ENCODE measurements at places on chromosomes 16 and 17.

- no peak for DNase-seq
Observed at GRCh38 chr17:78689029-78689428, 93.0 kb downstream of the CYTH1 start.

GRCh38 chr16:13742928-13743327 lies 177.0 kb upstream of the ERCC4 start:
- no peak for DNase-seq

DNA sequence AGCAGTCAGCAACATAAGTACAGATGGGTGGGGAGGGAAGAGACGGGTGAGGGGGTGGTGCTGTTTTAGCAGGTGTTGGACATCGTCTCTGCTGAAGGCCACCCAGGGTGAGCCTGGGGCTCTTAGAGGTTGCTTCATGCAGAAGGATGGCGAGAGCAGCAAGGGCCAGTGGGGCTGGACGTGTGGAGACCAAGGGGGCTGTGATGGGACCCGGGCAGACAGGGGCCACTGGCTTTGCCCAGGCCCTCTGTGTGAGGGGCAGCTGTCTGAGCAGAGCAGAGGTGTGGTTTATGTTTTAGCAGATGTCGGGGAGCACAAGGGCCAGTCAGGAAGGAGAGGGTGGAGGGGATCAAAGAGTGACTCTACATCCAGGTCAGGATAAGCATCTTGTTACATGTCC lies 4.8 kb downstream of the NARF start:
- no peak for DNase-seq

- no peak for DNase-seq
Observed at GRCh38 chr17:10041287-10041612, 136.2 kb upstream of the RCVRN start.

DNA sequence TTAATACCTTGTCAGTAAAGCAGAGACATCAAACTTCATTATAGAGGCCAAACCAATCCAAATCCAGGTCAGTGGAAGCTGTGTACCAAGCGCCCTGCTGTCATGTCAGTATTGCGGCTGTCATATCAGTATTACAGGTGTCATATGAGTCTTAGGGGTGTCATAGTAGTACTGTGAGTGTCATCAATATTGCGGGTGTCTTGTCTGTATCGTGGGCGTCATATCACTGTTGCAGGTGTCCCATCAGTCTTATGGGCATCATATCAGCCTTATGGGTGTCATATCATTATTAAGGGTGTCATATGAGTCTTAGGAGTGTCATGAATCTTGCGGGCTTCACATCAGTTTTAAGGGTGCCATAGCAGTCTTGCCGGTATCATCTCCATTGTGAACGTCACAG lies 6.0 kb upstream of the PRDM7 start:
- DNase-seq, result no peak

DNA sequence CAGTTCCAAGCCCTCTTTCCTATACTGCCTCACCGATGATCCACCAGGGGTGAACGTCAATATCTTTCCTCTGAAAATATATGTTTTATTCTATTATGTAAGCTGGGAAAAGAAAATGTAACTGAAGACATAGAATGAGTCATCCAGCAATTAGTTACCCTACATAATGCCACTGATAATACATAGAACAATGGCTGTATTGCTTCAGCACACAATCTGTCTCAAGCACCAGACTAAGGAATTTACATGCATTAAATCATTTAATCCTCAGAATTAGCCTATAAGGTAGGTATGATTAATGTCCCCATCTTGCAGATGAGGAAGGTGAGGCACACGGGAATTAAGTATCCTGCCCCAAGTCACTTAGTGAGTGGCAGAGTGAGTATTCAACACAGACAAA lies 472.8 kb downstream of the TOX3 start:
- no peak for DNase-seq

DNA sequence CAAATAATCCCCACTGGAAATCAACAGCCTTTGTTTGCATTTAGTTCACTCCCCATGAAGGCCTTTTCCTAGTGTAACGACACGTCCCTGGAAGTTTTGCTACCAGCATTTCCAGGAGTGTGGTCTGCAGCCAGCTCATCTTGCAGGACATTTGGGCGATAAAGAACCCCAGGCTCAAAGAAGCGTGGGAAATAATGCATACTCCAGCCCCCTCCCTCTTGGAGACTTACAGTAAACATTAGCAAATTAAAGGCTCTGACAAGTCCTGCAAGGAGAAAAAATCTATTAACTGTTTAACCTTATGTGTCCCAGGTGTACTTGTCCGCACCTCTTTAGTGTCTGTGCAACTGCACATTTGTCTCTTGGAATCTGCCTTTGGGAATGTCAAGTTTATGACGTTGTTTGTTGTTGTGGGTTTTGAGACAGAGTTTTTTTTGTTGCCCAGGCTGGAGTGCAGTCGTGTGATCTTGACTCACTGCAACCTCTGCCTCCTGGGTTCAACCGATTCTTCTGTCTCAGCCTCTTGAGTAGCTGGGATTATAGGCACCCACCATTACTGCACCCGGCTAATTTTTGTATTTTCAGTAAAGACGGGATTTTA lies 131.1 kb downstream of the ABCC1 start:
- no peak for DNase-seq

GRCh38 chr17:10633738-10634379 lies 23.2 kb downstream of the MYH3 start:
- DNase-seq, result peak; percentile 41

GRCh38 chr16:85192238-85193114 lies 80.2 kb upstream of the CIBAR2 start:
- DNase-seq, result no peak

- DNase-seq, result no peak
Observed at GRCh38 chr17:37283414-37283961, 92.3 kb upstream of the C17orf78 start.

- DNase-seq, result no peak
Observed at GRCh38 chr16:27346819-27347218, 33.0 kb downstream of the IL4R start.
